ENCODE measurements at places on chromosomes 5 and 9.

- no peak for DNase-seq
Observed at GRCh38 chr5:102498271-102499034, at the start of gene SLCO6A1. SLCO6A1 (minus strand) TSS chr5:102499001; CDS start chr5:102498844, 157 bp downstream.

GRCh38 chr5:24245821-24246220, 399.0 kb downstream of the CDH10 start:
- no peak for DNase-seq

- DNase-seq = no peak
Observed at GRCh38 chr9:76218886-76219445, 175.3 kb downstream of the RFK start.

- DNase-seq = no peak
Observed at GRCh38 chr5:135697251-135697958, 118.6 kb upstream of the CXCL14 start.

- no peak for DNase-seq
Observed at GRCh38 chr5:1745796-1746370, 53.8 kb downstream of the MRPL36 start.

DNA sequence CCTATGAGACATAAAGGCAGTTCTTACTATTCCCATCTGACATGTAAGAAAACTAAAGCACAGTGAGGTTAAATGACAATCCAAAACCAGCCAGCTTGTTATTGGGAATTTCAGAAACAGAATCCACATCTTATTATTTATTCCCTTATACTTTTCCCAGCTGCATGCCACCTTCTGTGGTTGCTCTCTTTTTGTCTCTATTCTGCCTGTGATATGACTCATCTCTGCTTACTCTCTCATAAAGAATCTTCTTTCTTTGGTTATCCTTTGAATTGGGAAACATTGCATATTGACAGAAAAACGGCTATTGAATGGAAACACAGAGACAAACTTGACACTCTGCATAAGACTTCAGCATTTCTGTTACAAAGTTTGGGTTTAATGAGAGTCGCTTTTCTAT, 183.2 kb downstream of the TLR4 start:
- DNase-seq = no peak

DNA sequence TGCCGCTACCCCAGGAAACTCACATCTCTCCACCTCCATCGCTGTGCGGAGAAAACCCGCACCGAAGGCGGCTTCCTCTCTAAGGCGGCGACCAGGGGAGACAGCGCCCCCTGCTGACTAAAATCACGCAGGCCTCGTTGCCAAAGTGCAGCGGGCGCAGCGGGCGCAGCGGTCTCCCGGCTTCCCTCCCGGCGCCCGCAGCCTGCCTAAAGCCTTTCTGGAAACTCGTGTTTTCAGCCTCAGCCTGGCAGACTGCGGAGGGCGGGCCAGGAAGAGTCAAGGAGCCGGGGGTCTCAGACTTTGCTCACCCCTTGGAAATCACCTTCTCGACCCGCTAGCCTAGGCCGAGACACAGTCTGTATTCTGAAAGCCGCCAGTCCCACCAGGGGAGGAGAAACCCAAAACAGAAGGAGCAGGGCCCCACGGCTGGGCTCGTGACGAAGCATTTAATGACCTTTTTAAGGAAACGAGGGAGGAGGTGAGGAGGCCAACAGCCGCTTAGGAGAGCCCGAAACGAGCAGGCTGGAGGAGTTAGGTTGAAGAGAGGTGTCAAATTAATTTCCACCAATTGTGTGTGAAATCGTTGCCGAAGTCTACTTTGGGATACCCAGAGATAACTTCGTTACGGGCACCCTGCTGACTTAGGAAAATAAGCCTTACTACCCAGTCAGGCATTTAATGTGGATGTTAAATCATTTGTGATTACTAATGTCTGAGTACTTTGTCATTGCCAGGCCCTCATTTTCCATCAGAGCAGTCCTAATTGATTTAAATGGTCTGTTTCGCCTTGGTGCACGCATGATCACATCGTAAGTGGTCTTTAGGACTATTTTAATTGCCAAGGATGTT, 7.3 kb upstream of the FOXB2 start:
- DNase-seq = no peak

DNA sequence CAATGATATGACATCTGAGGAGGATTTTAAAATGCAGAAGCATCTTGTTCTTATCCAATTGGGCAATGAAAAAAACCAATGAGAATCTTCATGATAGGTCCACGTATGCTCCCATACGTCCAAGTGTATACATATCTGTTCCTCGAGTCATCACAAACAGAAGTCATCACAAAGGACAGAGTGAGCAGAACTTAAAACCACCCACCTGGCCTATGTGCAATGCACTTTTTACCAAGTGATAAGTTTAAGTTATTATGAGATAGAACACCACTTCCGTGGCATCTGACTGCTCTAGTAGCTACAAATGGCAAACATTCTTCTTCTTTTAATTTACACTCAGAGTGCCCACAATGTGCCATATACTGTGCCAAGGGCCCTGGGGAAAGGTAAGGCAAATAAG, 82.4 kb downstream of the PPP2R2B start:
- no peak for DNase-seq

- DNase-seq = no peak
Observed at GRCh38 chr9:73133921-73134407, 17.7 kb upstream of the ANXA1 start.

All from NCI-H774 (cell line).